H1 (cell line): ENCODE measurements at places on chromosomes 13 and 19.

DNA sequence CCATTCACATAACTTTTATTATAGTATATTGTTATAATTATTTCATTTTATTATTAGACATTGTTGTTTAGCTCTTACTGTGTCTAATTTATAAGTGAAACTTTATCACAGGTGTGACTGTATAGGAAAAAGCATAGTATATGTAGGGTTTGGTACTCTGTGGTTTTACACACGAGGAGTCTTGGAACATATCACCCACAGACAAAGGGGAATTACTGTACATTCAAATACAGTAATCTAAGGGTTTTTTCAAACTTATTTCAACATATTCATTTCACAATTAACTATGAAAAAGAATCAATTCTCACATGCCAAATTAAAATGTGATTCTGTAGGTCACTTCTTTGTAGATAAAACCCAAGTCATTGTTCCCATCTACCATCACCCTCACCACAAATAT, 46.0 kb downstream of the RBM26 start:
- H3K4me3 ChIP-seq: no peak overlapping the region
- DNase-seq: no peak
- H3K4me1 ChIP-seq: no peaks in the 10 kb centered on the region

DNA sequence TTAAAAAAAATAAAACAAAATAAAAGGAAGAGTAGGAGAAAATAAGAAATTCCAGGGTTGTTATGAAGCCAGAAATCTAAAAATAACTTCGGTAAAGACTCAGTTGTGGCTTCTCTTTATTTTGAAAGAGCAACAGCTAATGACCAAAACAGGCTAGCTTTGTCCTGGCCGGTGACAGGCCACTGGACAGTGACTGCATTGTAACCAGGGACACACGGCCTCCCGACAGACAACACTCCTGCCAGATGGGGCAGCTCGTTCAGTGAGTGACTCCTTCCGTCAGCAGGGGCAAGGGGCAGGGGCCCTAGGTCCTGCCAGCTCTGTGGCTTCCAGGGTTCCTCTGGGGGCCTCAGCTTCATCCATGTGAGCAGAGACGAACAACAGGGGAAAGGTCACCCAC, 173.4 kb downstream of the KATNAL1 start:
- 0 out of 2 replicates have a peak, but pooled peaks cover 3% of the 10 kb centered on the region for H3K27me3 ChIP-seq
- H3K27ac ChIP-seq: no peak overlapping the region
- 0 out of 2 replicates have a peak, but pooled peaks cover 2% of the 10 kb centered on the region for H3K4me1 ChIP-seq
- no peak for DNase-seq
- no peaks in the 10 kb centered on the region for H3K36me3 ChIP-seq
- no peak overlapping the region for H3K4me3 ChIP-seq

GRCh38 chr13:102825400-102825799, 20.4 kb upstream of the ERCC5 start:
- H3K27ac ChIP-seq: no peak overlapping the region; the same call in 1 of the 2 replicates
- H3K4me1 ChIP-seq: no peaks in the 10 kb centered on the region
- no peaks in the 10 kb centered on the region for H3K36me3 ChIP-seq
- H3K27me3 ChIP-seq: no peaks in the 10 kb centered on the region
- no peak for DNase-seq
- no peak overlapping the region for H3K4me3 ChIP-seq

- H3K4me3 ChIP-seq: no peak overlapping the region
- H3K27ac ChIP-seq: no peak overlapping the region
- H3K4me1 ChIP-seq: 0 out of 2 replicates have a peak, but pooled peaks cover 5% of the 10 kb centered on the region
- DNase-seq: no peak
Measured at GRCh38 chr13:41678249-41678648, 220.9 kb downstream of the RGCC start.

GRCh38 chr19:15218501-15218900, 13.7 kb downstream of the EPHX3 start:
- H3K36me3 ChIP-seq: no peaks in the 10 kb centered on the region

- DNase-seq: peak; percentile 82
- no peaks in the 10 kb centered on the region for H3K4me1 ChIP-seq
- no peak overlapping the region for H3K4me3 ChIP-seq
- no peaks in the 10 kb centered on the region for H3K27me3 ChIP-seq
Measured at GRCh38 chr19:46579361-46579879, 21.7 kb upstream of the CALM3 start.

- H3K4me3 ChIP-seq: no peak overlapping the region
- peaks cover 3% of the 10 kb centered on the region; the same call in 1 of the 2 replicates for H3K27me3 ChIP-seq
- H3K27ac ChIP-seq: no peak overlapping the region
Measured at GRCh38 chr13:113771709-113772331, 12.8 kb downstream of the TMEM255B start.

DNA sequence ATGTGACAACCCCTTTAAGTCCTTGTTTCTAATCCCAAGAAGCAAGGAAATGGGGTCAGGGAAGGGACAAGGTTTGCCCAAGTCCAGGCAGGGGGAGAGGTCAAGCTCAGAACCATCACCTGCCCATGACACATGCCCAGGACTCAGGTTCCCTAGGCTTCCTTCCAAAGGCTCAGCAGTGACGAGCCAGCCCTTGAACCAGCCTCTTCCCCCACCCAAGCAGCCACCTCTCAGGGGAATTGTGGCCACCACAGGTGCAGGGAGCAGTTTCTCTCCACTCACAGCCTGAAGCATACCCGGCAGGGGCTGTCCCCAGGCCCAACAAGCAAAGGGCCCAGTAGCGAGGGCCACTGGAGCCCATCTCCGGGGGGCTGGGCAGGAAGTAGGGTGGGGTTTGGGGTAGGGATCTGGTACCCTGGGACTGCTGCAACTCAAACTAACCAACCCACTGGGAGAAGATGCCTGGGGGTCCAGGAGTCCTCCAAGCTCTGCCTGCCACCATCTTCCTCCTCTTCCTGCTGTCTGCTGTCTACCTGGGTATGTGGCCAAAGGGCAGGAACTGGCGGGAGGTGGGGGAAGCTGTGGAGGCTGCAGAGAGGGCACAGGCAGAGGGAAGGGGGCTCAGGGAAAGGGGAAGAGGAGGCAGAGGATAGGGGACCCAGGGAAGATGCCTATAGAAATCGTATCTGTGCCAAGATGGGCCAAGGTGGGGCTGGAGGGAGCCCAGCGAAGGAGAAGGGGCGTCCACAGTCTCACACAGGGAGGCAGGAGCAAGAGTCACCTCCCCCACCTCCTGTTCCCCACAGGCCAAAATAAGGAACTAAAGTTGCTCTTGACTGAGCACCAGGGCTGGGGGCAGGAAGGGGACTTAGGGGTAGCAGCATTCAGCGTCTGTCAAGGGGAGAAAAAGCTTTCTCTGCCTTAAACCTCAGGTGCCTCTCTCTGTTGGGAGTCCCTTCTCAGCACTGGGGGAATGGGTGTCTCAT, at the start of gene CD79A:
Gene CD79A (plus strand): TSS at position 433 of the 986 bp plus-strand sequence. CDS start 26 bp downstream, at position 459.
- H3K27ac ChIP-seq: no peak within 1 kb of the TSS
- no peaks in the 10 kb centered on the region for H3K36me3 ChIP-seq
- H3K4me1 ChIP-seq: peaks cover 1% of the 10 kb centered on the region
- DNase-seq: peak; percentile 45
- H3K27me3 ChIP-seq: peaks cover 9% of the 10 kb centered on the region; the same call in 1 of the 2 replicates
- H3K4me3 ChIP-seq: no peak within 1 kb of the TSS

DNA sequence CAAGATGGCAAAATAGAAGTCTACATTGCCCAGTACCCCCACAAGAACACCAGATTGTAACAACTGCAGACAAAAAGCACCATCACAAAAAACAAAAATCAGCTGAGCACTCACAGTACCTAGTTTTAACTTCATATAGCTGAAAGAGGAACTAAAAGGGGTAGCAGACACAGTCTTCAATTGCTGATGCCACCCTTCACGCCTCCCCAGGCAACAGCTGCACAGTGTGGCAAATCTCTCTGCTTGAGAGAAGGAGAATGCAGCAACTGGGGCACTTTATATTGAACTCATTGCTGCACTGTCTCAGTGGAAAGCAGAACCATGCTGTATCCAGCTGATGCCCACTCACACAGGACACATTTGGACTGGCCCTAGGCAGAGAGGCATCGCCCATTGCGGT, 2714.5 kb upstream of the PCDH20 start:
- H3K4me3 ChIP-seq: no peak overlapping the region
- no peaks in the 10 kb centered on the region for H3K27me3 ChIP-seq
- no peaks in the 10 kb centered on the region for H3K4me1 ChIP-seq
- DNase-seq: no peak
- no peaks in the 10 kb centered on the region for H3K36me3 ChIP-seq
- no peak overlapping the region for H3K27ac ChIP-seq

GRCh38 chr13:104954210-104954609, 1581.3 kb downstream of the EFNB2 start:
- H3K4me1 ChIP-seq: no peaks in the 10 kb centered on the region
- H3K36me3 ChIP-seq: no peaks in the 10 kb centered on the region
- H3K27me3 ChIP-seq: no peaks in the 10 kb centered on the region

DNA sequence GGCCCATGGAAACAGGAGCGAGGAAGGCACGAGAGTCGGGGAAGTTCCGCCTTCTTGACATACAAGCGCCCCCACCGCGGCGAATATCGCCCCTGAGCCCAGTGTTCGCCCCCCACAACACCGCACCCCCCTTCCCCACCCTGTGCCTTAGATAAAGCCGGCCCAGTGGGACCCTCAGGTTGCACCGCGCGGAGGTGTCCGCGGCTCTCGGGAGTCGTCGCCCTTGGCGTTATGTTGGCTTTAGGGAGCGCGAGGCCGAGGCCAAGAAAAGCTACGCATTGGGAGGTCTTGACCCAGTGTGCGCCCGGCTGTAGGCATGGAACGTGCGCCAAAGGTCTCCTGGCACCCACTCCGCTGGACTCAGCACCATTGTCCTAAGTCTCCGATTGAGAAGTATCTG, 603 bp upstream of the ZNF132 start:
- H3K4me3 ChIP-seq: peak overlapping the region; percentile 91
- H3K36me3 ChIP-seq: peaks cover 14% of the 10 kb centered on the region
- H3K4me1 ChIP-seq: peaks cover 3% of the 10 kb centered on the region
- peaks cover 8% of the 10 kb centered on the region for H3K27me3 ChIP-seq
- no peak for DNase-seq

DNA sequence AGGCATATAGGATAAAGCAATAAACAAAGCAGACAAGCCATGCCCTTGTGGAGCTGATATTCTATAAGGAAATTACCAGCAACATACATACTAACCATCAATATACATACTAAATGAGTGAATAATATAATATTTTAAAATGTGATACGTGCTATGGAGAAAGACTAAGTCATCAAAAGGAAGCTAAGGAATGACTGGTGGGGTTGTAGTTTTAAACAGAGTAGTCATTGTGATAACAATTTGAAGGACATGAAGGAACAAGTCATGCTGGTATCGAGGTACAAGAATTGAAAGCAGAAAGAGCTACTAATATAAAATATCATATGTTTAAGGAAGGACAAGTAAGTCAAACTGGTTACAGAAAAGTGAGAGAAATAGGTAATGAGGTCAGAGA, 894.9 kb upstream of the PCDH9 start:
- no peak overlapping the region for H3K27ac ChIP-seq
- no peaks in the 10 kb centered on the region for H3K36me3 ChIP-seq
- no peaks in the 10 kb centered on the region for H3K4me1 ChIP-seq
- no peaks in the 10 kb centered on the region for H3K27me3 ChIP-seq
- DNase-seq: no peak

DNA sequence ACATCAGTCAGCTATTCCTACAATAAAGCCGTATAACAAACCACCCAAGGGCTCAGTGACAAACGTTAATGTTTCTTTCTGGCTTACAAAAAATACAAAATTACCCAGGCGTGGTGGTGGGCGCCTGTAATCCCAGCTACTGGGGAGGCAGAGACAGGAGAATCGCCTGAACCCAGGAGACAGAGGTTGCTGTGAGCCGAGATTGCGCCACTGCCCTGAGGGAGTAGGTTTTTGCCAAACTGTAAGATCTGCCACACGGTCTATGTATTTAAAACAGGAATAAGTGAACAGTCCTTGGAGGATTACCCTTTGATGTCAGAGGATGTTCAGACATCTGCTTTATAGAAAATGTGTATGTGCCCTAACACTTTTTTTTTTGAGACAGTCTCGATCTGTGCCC, 105.8 kb downstream of the DPF1 start:
- no peaks in the 10 kb centered on the region for H3K4me1 ChIP-seq
- DNase-seq: no peak
- no peak overlapping the region for H3K4me3 ChIP-seq
- peaks cover 7% of the 10 kb centered on the region for H3K36me3 ChIP-seq
- no peak overlapping the region for H3K27ac ChIP-seq

- H3K4me1 ChIP-seq: no peaks in the 10 kb centered on the region
- no peak for DNase-seq
- H3K36me3 ChIP-seq: no peaks in the 10 kb centered on the region
- H3K27me3 ChIP-seq: no peaks in the 10 kb centered on the region
Measured at GRCh38 chr19:13530720-13531119, 24.4 kb upstream of the CACNA1A start.
